ENCODE measurements at places on chromosomes 16 and 17.

GRCh38 chr16:88633684-88634140 lies 4.7 kb upstream of the IL17C start:
- peak; percentile 87 for DNase-seq

DNA sequence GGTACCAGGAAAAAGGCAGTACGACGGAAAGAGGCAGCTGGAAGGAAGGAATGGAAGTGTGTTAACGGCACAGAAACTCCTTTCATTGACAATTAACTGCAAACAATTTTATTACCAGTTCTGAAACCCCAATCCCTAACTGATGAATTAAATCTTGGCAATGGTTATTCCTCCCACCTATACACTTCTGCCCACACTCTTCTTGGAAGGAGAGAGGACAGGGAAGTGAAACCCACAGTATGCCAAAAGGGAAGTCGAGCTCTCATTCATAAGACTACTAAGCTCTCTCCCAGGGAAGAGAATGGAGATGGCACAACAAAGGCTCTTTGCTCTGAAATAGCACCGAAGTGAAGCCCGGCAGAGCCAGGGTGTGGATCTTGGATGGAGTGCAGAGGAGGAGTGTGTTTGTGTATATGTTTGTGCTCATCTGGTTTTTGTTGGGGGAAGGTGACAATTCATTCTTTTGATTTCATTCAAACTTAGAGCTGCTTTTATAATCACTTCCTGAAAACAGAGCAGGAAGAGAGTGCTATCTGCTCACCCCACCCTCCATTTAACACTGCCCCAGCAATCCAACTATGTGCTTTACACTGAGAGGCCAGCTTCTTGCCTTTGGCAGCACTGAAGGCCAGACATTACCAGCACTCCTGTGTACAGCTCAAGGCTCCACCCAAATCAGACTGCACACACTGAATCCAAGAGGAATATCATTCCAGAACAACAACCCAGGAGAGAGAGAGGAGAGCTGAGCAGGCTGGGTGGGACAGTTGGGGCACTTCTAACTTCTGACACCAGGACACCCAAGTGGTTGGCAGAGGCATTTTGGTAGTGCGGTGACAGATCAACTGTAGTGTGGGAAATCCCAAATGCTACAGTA lies 68.7 kb downstream of the HIC1 start:
- peak; percentile 12 for DNase-seq

- no peak for DNase-seq
These were observed 47.3 kb downstream of the NLRP1 start for GRCh38 chr17:5536866-5537650.

- no peak for DNase-seq
These were observed 24.0 kb downstream of the PRKCB start for GRCh38 chr16:23859713-23860269.

GRCh38 chr16:10868104-10868595 lies 8.9 kb upstream of the CIITA start:
- peak; percentile 39 for DNase-seq

DNA sequence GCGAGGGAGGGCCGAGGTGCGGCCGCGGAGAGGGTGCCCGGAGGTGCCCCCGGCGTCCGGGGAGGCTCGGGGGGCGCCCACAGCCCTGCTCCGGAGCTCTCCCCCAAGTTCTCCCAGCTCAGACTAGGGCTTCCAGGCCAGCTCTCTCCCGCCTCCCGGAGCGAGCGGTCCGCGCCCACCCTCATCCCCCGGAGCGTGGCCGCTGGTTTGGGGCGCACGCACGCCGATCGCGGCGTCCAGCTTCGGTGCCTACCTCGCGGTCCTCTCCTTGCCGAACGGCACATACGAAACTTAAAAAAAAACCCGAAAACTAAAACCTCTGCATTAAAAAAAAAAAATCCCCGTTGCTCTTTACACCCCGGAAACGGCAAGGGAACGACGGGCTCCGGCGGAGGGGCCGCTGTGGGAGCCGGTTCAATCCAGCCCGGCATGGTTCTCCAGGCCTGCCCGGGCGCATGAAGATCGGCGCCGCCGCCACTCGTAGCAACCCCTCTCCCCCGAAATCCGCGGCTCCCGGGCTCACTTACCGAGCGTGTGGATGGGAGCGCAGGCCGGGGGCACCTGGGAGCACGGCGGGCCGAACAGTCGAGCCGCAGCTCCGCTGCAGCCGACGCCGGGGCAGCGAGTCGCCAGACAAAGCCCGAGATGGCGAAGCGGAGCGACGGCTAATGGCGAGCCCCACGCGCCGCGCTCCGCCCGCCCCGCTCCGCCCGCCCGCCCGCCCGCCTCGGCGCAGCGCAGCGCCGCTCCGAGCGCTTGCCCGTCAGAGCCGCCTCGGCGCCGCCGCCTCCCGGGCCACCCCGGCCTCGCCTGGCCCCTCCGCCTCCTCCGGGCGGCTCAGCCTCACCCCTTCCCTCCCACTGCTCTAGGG lies 973 bp upstream of the UBTF start:
- DNase-seq: peak; percentile 66

DNA sequence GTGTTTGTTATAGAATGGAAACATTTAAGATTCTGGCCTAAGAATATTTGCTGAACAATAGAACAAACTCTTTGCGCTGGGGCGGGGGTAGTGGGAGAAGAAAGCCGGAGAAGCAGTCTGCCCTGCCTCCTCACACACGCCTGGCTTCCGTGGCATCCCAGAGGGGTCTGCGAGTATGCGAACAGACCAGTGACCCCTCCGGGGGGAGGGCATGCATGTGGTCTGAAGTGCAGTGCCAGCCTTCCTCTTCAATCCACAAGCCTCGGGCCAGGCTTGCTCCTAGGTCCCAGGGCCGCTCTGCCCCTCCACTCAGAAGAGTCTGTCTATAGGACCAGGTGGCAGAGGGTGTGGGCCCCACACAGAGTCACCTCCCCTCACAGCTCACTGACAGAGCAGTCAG lies 14.1 kb upstream of the IGFALS start:
- DNase-seq: no peak

- no peak for DNase-seq
These were observed 6.3 kb downstream of the FLOT2 start for GRCh38 chr17:28891201-28891600.

- no peak for DNase-seq
These were observed 130.1 kb upstream of the HLF start for GRCh38 chr17:55134486-55135157.

GRCh38 chr17:65173284-65173793 lies 36.2 kb downstream of the RGS9 start:
- peak; percentile 86 for DNase-seq

- peak; percentile 61 for DNase-seq
These were observed 280.6 kb upstream of the SALL1 start for GRCh38 chr16:51431517-51432241.

GRCh38 chr17:35531160-35531559 lies 6.3 kb downstream of the SLFN12L start:
- DNase-seq: no peak

GRCh38 chr16:5225931-5226655 lies 128.5 kb upstream of the EEF2KMT start:
- no peak for DNase-seq

GRCh38 chr16:87789437-87790291 lies 23.9 kb upstream of the KLHDC4 start:
- DNase-seq: no peak

DNA sequence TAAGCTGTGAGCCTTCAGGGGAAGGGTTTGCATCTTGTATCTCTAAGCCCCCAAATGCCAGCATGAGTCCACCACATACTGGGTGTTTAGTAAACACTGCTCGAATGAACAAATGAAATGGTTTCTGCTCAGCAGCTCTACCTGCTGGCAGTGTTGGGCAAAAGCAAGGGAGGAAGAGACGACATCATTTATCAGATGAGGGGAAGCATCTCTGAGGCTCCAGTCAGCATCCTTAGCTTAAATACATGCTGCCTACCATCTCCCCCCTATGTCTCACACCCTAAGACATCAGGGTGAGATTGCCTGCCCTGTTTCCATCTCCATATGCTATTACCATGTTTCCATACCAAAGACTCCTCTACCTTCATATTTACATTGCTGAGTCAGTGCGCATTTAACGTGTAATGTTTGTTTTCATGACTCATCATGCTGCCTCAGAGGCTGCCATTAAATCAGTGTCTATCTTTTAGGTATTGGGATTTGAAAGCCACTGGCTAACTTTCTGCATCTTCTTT lies 379.8 kb downstream of the UTP18 start:
- DNase-seq: peak; percentile 7

DNA sequence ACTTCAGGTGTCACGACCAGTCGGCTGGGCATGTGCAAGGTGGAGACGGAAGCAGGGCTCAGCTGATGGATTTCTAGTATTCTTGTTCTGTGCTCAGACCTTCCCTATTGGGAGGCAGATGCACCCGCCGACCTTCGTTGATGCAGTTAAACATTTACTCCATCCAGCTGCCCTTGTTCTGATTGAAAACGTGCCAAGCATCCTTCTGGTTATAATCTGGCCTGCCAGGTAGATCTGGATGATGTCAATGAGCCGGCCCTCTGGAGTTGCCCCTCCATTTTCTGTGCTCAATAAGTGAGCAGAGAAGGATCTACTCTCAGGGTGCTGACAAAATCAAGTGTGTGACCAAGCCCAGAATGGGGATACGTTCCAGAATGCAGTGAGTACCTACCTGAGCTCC lies 38.3 kb downstream of the CCDC182 start:
- no peak for DNase-seq

- no peak for DNase-seq
These were observed 34.9 kb downstream of the BCO1 start for GRCh38 chr16:81273223-81273950.

DNA sequence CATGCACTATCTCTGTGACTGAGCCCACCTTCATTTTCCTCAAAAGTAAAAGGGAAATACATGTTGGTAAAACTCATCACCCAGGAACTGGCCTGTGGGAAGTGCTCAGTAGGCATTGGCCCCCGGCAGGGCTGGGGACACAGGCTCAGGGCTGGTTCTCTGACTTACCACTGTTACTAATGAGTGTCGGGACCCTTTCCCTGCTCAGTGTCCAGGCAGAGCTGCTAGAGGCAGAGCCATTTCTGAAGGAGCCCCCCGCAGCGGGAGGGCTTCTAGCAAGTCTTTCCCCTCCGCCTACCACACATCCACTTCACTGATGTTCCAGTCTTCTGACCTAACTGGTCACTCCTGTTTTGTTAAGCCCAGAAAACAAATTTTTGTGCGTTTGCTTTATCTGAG lies 1.7 kb upstream of the PEMT start:
- no peak for DNase-seq

DNA sequence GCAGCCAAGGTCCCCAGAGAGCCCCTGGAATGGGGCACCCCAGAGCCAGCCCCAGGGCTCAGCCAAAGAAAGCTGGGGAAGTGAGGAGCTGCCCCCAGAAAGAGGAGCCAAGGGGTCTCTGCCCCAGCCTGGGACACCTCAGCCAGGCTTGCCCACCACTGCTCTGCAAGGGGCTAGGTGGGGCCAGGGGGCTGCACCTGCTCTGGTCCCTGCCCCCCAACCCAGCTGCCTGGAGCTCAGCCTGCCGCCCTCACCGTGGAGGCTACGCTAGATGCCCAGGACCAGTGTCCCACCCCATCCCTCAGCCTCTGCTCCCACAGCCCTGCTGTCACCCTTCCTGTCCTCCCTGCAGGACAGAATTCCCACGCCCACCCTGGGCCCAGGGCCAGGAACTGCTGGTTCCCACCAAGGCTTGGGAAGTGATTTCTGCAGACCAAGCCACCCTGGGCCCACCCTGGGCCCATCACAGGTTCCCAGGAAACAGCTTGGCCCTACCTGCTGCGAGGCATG lies 28.1 kb upstream of the KRT17 start:
- no peak for DNase-seq

GRCh38 chr17:49696233-49696761 lies 11.5 kb downstream of the SLC35B1 start:
- no peak for DNase-seq
